H4 (cell line): ENCODE measurements at places on chromosomes 13 and 19.
A peak's percentile ranks its signal among the peaks of the same experiment; 100 is the strongest.

- no peak for DNase-seq
These were observed 98.4 kb upstream of the RAP2A start for GRCh38 chr13:97335488-97336134.

- DNase-seq, result no peak
These were observed at the start of gene TNFRSF19 for GRCh38 chr13:23570099-23570920. Gene TNFRSF19, plus strand, starts transcription at chr13:23570412. Its CDS starts 19,772 bp downstream, at chr13:23590184.

- peak; percentile 29 for DNase-seq
These were observed 389.9 kb upstream of the PCDH9 start for GRCh38 chr13:67619995-67620380.

GRCh38 chr13:97234236-97234635 is 12.1 kb downstream of the MBNL2 start:
- DNase-seq, result no peak

- no peak for DNase-seq
These were observed 100.7 kb downstream of the MBNL2 start for GRCh38 chr13:97322740-97323342.

DNA sequence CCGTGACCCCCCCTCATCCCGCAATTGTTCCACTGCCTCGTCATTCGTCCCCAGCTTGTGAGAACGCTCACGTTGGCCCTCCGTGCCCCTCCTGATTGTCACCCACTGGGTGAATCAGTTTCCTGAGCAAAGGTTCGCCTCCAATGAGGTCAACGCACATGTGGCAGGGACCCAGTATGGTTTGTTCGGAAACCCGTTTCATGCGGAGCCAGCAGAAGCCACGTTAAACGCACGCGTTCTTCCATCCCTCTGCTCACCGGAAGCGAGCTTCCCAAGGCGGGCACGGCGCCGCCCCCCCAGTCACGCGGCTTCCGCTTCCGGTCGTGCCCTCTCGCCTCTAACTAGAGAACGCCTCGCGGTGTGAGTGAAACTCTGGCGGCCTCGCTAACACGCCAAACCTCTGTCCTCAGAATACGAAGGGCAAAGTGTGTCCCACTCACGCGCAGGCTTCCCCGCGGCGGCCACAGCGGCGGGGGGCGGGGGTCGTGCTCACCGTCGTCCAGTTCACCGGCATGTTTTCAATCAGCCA is 18.0 kb upstream of the CFAP97D2 start:
- no peak for DNase-seq

GRCh38 chr13:111241862-111242261 is 78.6 kb upstream of the TEX29 start:
- DNase-seq, result no peak

- no peak for DNase-seq
These were observed 31.6 kb upstream of the F7 start for GRCh38 chr13:113073942-113074341.

GRCh38 chr19:30513082-30513411 is 140.9 kb downstream of the ZNF536 start:
- DNase-seq, result no peak

- DNase-seq, result no peak
These were observed 53.8 kb downstream of the MBNL2 start for GRCh38 chr13:97275776-97276501.

DNA sequence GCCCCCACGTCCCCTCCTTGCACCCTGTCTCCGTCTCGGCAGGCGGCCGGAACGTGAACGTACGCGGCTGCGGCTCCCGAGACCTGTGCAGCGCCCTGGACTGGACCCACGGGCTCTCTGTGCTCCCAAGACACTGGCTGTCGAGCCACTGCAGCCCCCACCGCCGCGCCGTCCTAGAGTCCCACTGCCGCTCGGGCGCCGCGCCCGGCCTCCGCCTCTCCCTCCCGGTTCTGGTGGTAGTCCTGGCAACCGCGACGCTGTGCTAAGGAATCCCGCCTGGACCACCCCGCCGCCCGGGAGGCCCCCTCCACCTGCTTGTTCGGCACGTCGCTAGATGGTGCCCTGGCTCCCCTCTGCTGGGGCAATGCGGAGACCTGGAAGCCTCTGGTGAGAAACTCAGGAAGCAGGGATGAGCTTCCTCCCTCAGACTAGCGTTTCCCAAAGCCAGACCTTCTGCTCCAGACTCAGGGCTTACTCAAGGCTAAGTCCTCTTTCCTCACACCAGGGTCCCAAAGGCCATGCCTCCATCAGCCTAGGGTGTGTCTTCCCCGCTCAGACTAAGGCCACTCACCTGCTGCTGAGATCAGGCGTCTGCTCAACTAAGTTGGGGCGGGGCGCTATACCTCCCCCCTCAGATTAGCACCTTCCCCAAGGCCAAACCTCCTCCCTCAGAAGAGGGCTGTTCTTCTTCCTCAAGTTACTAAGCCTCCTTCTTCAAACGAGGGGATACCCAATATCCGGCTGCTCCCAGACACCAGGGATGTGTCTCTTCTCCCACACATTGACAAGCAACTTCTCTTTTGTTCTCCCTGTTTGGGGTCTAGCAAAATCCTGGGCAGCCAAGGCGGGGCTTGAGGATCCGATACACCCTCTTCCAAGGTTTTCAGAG is 16.1 kb upstream of the IRGC start:
- DNase-seq, result no peak

GRCh38 chr13:32964987-32965386 is 51.2 kb upstream of the KL start:
- no peak for DNase-seq

DNA sequence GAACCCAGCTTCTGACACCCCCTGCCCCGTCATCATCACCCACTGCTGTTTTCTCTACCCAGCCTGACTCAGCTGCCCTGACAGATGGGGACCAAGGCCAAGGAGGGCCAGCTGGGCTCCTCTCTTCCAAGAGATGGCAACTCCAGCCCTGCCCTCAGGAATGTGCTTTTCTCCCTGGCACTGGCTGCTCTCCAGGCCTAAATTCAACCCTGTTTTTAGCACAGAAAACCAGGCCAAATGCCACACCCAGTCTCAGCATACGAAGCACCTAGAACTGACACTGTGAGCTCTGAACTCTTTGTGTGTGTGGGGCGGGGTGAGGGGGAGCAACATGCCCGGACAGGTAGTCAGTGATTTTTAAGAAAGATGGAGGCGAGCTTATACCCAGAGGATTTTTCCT is 23.4 kb upstream of the IGFL1 start:
- DNase-seq, result peak; percentile 47

- DNase-seq, result peak; percentile 90
These were observed 67.0 kb upstream of the SERP2 start for GRCh38 chr13:44306371-44307192.

GRCh38 chr19:39254531-39255345 is 6.1 kb upstream of the IFNL4 start:
- no peak for DNase-seq
